ENCODE measurements at places on chromosomes 1 and 21.

DNA sequence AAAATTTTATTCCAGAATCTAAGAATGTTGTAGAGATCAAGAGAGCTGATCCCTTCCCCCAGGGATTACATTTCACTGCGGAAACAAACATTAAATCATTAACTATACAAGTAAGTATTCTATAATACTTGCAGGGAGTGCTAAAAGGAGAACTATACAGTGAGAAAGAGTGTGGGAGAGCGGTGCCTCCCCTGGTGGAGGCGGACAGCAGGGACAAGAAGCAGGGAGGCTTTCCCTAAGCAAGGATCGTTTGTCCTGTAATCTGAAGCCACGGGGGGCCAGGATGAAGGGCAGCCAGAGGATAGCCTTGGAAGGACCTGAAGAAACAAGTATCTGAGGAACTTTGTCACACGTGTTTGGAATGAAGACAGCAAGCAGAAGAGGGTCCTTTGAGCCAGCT lies 40.1 kb downstream of the SLC9C2 start:
- no peak for DNase-seq

DNA sequence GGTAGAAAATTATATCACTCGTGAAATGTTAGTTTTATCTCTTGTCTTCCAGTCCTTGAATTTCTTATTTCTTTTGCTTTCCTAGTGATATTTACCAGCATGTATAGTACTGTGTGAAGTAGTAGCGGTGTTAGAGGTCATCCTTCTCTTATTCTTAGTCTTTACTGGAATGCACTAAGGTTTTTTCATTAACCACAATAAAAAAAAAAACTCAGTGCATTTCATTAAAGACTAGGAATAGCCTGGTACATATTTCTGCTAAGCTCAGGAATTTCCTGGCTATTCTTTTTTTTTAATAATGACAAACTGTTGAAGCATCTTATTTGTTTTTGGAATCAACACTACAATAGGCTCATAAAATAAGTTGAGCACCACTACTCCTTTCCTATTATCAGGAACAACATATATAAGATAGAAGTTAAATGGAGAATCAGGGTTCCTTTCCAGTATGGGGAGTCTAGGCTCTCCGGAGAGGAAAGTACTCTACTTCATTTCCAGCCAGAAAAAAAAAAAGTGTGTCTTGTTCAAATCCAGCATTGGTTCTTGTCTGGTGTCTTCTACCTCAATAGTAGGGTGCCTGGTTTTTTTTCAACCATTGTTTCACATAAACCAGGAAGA lies 60.0 kb downstream of the TNFSF18 start:
- DNase-seq = no peak

DNA sequence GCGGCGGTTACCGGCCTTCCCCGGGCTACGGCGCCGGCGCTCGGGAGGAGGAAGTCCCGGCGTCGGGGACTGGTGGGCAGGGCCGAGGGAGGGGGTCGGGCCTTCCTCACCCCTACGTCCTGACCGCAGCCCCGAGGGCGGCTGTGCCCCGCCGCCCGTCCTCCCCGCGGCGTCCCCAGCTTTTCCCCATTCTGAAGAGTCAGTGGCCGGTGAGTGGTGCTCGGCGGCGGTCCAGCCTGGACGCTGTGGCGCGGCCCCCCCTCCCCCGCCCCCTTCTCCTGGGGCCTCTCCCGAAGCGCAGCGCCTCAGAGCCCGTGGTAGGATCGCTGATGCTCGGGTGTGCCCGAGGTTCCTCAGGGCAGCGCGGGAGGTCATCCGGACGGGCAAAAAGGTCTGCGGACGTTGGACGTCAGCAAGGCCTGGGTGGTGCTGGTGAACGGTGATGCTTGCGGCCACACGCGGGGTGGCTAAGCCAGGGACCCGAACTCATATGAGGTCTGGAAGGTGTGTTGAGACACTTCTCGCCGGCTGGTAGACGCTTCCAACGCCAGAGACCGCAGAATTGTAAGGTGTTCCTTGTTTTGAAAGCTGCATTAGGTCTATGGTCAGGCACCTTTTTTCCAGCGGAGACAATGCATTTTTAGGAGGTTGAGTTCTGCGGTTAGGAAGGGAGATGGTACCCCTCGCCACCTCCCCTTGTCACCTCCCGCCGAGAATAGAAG lies 725 bp downstream of the SLC25A33 start:
- no peak for DNase-seq

- DNase-seq = no peak
These were observed 694 bp downstream of the MEAF6 start for GRCh38 chr1:37513795-37514349.

- DNase-seq = no peak
These were observed 52.7 kb upstream of the GRHL3 start for GRCh38 chr1:24266398-24266941.

- DNase-seq = no peak
These were observed 15.8 kb downstream of the SMAP2 start for GRCh38 chr1:40389322-40389803.

DNA sequence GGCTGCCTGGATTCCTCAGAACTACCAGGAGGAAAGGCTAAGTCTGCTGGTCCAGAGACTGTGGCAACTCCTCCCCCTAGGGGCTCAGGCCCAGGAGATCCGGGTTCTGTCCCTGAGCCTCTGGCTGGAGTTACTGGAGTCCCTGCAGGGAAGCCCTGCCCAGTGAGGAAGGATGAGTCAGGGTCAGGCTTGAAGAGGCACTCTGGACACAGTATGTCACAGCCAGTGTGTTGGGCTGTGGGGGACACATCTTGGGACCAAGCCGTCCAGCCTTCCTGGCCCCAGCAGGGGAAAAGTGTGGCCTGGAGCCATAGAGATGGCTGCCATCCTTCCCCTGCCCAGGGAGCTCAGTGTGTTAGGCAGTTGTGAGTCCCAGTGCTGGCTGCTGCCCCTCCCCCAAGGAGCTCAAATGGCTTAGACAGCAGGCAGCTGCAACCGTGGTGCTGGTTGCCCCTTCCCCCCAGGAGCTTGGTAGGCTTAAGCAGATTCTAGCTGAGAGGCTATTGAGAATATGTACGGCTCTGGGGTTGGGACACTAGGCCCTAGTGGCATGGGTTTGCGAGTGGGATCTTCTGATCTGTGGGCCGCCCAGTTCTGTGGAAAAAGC lies 28.2 kb upstream of the RABGAP1L start:
- no peak for DNase-seq

DNA sequence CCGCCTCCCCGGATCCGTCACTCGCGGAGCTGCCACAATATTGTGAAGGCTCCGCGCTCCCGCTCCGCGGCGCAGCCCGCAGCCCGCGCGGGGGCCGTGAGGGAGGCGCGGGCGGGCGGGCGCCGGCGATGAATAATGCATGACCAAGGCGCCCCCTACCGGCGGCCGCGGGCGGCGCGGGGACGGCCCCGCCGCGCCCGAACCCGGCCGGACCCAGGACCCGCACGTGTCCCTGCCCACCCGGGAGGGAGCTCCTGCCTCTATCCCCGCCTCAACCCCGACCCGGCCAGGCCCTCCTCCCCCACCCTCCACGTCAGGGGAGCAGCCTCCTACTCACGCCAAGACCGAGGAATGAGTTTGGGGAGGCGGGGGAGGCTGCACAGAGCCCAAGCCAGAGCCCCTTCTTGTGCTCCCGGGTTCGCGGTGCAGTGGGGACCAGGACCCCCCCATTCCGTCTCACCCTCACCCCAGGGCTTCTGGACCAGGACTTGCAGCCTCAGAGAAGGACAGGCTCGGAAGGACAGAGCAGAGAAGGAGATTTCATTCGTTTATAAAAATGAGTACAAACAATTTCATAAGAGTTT lies 70.8 kb upstream of the CASZ1 start:
- DNase-seq = peak; percentile 29

DNA sequence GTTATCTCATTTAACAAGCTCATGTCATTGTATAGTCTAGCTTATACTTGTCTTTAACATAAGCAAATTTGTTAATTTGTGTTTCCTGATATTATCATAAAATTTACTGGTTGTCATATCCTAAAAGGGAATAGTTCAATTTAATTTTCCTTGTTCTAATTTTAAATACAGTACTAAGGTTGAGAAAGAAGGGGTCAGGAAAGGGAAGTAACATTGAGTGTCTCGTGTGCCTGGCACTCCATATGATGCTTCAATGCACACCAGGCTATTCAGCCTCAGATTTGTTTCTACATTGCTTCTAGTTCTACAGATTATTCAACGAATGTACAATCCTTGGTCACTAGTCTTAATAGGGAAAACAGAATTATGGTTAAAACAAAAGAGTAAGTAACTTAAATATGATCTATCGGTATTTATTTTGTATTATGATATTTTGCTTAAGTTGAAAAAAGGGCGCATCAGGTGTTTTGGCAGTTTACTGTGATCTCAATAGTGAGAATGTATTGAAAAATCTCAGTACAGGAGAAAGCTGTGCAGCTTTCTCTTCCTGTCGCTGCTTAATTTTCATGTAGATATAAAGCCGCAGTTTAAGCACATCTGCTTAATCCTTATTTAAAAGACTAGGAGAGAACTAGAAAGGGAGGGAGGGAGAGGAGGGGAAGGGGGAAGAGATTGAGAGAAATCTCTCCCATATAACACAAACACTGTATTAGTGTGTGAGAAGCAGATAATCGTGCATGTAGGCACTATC lies 13.0 kb downstream of the PTPRC start:
- peak; percentile 27 for DNase-seq

- peak; percentile 3 for DNase-seq
These were observed 177.4 kb downstream of the LBR start for GRCh38 chr1:225250432-225250831.

- DNase-seq = no peak
These were observed 573 bp upstream of the PEX19 start for GRCh38 chr1:160285506-160285905.

DNA sequence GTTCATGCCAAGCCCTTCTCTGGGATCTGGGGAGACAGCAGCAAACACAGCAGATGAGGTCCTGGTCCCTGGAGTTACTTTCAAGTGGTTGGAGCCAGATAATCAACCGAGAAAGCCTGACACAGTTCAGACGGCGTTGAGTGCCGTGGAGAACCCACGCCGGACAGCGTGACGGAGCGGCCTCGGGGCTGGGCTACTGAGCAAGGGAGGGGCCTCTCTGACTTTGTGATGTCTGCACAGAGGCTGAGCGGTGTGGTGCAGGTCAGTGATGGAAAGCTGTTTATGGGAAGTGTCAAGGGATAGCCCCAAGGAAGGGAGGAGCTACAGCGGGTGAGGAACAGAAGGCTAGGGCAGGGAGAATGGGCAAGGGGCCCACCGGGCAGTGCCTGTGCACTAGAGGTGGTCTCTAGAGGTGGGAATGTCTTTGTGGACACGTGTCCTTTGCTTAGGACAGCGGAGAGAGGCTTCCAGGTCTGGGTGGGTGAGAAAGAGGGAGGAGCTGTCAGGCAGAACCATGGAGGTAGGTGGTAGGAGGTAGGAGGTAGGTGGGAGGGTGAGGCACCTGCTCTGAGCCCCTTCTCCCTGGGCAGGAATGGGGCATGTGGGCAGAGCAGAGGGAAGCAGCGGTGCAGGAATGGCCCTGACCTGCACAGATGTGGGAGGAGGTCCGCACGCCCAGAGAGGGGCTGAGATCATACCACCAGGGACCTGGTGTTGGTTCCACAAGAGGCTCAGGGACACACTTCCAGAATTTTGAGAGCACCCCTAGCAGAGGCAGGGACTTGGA lies 62.8 kb downstream of the RUNX3 start:
- DNase-seq = no peak

GRCh38 chr1:14519976-14520375 lies 78.5 kb upstream of the KAZN start:
- no peak for DNase-seq

- DNase-seq = no peak
These were observed 31.4 kb downstream of the PLPP3 start for GRCh38 chr1:56547977-56548376.
